ENCODE measurements at places on chromosomes 12 and 14.

- DNase-seq, result no peak
Measured at GRCh38 chr14:38137005-38137404, 70.7 kb upstream of the SSTR1 start.

GRCh38 chr12:121810833-121811433 is 7.1 kb downstream of the SETD1B start:
- no peak for DNase-seq

- DNase-seq, result no peak
Measured at GRCh38 chr12:76888775-76889174, 10.0 kb upstream of the CSRP2 start.

DNA sequence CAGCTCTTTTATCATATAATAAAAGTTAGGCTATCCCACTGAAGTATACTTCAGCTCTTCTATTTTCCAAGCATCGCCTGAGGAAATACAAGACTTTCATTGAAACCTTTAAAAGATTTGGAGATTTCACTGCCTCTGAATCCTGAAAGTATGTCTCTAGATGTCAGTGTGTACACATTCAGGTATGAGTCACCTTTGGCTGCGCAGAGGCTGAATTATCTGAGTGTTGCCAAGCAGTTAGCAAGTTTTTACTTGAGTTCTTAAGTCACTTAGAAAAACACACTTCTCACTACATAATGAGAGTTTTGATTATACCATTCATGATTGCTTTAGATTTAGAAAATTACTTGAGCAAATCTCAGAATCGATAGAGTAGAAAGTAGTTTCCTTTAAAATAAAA is 210.3 kb downstream of the TMTC2 start:
- DNase-seq, result no peak

- no peak for DNase-seq
Measured at GRCh38 chr14:100813291-100813690, 12.6 kb upstream of the MEG3 start.

GRCh38 chr12:12685305-12685704 is 10.7 kb downstream of the GPR19 start:
- peak; percentile 17 for DNase-seq

- no peak for DNase-seq
Measured at GRCh38 chr12:5073853-5074252, 30.2 kb downstream of the KCNA5 start.

- no peak for DNase-seq
Measured at GRCh38 chr12:68532204-68532886, 78.4 kb upstream of the RAP1B start.

DNA sequence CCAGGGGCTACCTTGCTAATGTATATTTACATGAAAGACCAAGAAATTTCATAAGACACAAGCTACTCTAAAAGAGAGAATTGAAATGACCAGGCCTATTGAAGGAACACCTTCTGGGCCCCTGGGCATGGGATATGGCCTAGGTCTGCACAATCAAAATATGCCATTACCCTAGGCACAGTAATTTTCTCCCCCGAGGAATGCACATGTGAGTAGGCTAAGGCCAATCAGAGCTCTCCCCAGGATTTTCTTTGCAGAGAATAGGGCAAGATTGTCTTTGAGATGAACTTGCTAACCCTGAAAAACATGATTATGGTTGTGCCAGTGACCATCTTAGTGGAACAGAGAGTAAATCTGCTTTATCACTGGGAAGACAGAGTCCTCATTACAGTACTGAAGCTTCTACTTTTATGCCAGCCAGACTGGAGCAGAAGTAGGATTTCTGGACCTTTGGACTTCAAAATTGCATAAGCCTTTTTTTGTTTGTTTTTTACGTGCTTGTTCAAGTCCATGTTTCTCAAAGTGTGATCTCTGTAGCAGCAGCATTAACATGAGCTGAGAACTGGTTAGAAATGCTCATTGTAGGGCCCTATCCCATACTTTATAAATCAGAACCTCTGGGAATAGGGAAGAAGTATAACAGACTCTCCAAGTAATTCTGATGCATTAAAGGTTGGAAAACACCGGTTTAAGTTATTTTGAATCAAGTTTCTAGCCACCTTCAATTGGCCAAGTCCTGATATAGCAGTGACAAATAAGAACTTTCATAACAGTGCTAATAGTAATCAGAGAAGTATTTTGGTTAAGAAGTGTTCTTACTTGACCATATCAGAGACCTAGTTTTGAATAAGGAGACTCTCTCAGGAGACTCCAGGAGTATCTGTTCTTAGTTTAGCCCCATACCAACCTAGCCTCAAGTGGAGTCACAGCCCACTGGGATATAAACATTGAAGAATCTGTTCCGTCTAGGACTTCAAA is 112.9 kb downstream of the LMO3 start:
- no peak for DNase-seq

DNA sequence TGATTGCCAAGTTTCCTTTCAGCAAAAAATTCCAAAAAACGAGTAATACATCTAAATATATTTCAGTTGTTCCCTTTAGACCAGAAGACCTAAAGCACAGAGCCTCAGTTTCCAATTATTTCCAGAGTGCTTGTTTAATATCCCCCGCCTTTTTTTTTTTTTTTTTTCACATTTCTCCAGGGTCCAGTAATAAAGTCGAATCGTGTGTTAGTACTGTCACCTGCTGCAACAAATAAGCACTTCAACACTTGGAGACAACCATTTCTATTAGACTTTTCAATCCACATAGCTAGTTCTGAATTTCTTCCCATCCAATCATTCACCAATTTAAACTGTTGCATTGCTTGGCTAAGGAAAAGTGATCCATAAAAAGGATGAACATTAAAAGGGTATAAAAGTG is 13.6 kb downstream of the PDE6H start:
- no peak for DNase-seq

DNA sequence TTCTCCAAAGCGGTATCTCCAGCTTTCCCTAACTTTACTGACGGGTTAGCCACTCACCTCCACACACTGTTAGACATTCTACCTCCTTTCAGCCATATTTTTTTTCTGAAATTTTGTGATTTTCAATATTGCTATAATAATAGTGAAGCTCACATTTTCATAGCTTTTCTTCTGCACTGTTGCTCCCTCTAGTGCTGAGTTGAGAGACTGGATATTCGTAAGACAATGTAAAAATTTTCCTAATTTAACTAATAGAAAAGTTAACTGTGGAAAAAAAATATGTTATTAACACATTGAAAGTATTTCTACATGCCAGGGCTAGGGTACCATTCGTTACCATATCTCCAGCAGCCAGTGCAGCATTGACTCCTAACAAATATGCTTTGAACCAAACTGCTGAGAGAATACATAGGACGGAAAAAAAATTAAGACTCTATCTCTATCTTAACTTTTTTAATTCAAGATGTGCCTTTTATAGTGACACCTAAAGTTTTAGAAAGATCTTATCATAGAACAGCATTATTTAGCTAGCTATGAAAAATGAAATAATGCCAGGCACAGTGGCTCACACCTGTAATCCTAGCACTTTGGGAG is 48.7 kb upstream of the ABCC9 start:
- no peak for DNase-seq

DNA sequence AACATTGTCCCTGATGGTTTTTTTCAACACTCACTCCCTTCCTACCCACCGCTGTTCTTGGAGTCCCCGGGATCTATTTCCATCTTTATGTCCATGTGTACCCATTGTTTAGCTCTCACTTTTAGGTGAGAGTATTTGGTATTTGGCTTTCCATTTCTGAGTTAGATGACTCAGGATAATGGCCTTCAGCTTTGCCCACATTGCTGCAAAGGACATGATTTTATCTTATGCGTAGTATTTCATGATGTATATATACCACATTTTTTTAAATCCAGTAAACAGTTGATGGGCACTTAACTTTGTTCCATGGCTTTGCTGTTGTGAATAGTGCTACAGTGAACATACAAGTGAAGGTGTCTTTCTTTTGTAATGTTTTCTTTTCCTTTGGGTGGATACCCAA is 123.5 kb upstream of the KITLG start:
- no peak for DNase-seq

- DNase-seq, result no peak
Measured at GRCh38 chr12:26119391-26119989, 5.3 kb downstream of the BHLHE41 start.

DNA sequence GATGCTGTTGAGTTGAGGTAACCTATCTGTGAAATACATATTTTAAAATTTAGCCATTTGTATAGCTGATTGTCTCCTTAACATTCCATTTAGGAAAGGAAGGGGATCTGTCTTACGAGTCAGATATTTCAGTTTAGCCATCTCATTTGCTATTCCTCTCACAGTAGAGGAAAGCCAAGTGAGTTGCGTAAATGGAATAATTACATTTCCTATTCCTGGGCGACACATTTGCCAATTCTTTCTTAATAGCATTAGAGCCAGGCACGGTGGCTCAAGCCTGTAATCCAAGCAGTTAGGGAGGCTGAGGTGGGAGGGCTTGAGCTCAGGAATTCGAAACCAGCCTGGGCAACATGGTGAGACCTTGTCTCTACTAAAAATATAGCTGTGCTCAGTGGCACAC is 116.3 kb downstream of the TMX1 start:
- DNase-seq, result no peak

DNA sequence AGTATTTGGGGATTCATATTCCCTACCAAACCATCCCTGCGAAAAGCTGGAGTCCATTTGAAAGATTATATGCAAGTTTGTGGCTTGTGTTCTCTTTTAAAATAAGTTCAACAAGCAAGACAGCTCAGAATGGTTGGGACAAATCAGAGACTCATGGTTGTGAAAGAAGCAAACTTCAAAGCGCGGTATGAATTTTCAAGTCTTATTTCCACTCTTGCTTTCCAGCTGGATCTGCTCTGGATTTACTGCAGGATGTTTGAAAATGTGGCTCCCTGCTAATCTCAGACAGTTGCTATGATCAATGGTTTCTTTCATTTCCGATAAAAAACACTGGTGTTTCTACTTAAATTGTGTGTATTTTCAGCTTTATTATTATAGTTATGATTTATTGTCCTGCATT is 477.5 kb downstream of the RAD51B start:
- no peak for DNase-seq

- no peak for DNase-seq
Measured at GRCh38 chr12:117792471-117792870, 176.3 kb downstream of the KSR2 start.

DNA sequence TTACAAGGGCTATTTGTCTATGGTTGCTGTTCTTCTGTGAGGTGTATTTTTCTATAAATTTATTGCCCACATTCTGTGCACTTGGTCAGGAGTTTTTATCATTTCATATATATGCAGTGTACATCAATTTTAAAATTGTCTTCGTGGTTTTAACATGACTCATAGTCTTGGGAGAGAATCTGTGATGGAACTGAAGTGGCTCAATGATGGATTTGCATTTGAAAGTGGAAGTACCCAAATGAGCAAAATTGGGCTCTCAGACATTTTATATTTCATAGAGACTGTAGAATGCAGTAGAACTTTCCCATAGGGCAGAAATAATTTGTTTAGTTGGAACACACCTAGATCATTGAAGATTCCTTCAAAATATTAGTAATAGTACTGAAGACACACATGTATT is 1.9 kb upstream of the SCFD1 start:
- DNase-seq, result no peak

DNA sequence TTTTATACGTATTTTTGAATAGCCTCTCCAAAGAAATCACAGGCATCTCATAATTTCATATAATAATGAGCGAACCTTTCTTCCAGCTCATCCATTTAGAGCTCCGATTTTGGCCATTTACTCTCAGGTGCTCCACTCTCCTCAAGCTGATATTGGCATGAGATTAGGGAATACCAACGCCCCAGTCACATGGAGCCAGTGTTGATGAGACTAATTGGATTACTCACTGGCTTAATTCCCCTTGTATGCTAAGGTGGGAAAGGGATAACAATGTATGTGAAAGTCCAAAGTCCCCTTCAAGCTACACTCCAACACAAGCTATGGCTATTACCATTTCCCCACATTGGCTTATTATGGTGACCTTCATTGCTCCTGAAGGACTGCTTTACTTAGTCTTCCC is 76.6 kb upstream of the NAV3 start:
- DNase-seq, result no peak

- no peak for DNase-seq
Measured at GRCh38 chr14:49240383-49240782, 345.8 kb downstream of the RPS29 start.

GRCh38 chr14:104746071-104746545 is 6.8 kb upstream of the SIVA1 start:
- DNase-seq, result no peak

GRCh38 chr14:71591929-71592328 is 340.3 kb upstream of the RGS6 start:
- DNase-seq, result no peak

- no peak for DNase-seq
Measured at GRCh38 chr12:105338966-105339365, 8.5 kb downstream of the C12orf75 start.

DNA sequence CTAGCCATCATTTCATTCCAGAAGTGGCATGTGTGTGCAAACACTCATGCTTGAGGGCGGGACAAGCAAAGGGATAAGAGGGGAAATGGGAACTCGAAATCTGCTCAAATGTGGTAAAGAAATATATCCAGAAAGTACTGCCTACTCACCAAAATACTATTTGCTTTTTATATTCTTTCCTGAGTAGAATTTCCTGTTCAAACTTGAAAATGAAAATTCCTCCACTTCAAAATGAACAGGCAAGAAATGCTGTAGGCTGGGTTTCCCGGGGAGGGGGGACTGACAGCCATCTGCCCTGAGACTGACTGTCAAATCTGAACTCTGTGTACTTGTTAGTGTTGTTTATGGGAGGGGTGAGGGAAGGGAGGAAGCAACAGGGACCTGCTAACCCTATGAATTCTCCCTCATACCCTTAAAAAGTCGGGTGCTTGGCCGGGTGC is 34.6 kb downstream of the NTF3 start:
- DNase-seq, result no peak

DNA sequence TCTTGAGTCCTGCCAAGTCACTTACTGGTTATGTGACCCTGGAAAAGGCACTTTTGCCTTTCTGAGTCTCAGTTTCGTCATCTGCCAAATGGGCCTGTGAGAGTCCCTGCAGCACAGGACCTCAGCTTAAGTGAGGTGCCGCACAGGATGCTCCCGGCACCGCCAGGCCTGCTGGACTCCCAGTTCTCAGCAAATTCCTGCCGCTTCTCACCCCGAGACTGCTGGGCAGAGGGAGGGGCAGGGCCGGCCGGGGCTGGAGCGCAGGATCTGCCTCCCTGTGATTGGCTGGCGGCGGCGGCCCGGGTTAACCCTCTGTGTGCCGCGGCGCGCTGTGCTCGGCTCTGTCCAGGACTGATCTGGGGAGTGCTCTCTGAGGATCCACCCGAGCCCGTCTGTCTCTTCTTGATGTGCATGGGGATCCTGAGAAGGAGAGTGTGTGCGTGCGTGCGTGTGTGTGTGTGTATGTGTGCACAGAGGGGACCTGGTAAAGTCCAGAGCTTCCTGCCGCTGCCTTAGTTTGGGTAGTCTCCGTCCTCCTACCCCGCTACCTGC is 8.6 kb downstream of the SETD1B start:
- no peak for DNase-seq

DNA sequence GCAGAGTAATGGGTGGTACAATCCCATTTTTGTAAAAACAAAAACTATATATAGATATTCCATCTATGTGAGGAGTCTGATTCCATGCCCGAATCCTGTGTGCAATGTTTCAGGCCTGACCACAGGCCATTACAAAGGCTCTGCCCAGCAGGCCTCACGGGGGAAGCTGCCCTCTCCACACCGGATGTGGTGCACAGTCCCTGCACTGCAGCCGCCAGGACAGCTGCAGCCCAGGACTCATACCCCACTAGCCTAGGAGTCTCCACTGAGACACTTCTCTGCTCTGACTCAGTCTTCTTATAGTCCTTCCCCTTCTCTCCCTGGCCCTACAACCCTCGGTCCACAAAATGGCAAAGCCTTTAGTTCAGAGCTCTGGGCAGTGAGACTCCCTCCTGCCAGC is 190.4 kb downstream of the PPM1H start:
- no peak for DNase-seq

GRCh38 chr12:52776913-52777395 is at the start of gene KRT76:
Gene KRT76 (minus strand): TSS chr12:52777345. CDS start chr12:52777291, 54 bp downstream.
- DNase-seq, result no peak
